HT-29 (cell line): ENCODE measurements at places on chromosomes 2 and 18. TPM values are rescaled to one million over a fixed set of nuclear protein-coding genes. Genes with fewer than 3 reads are reported as not detected.
A peak's percentile ranks its signal among the peaks of the same experiment; 100 is the strongest.

DNA sequence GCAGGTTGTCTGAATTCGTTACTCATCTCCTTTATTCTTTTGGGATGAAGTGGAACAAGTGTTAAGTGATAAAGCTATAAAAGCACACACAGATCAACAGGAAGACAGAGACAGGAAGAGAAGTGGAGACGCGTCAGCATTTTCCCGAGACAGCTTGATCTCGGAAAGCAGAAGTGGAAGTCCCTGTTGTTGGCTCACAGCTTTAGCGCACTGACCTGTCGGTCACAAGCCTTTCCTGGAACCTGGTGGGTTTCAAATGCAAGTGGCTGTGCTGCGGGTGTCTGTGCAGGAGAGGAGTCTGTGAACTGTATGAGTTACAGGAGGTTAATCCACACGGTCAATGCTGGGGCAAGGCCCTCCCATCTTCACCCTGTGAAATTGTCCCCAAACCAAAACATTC lies 116.6 kb upstream of the PELI1 start:
- DNase-seq: no peak

UGT1A7 gene
- total RNA-seq: 5.0 and 8.9 TPM in 2 replicates

DNA sequence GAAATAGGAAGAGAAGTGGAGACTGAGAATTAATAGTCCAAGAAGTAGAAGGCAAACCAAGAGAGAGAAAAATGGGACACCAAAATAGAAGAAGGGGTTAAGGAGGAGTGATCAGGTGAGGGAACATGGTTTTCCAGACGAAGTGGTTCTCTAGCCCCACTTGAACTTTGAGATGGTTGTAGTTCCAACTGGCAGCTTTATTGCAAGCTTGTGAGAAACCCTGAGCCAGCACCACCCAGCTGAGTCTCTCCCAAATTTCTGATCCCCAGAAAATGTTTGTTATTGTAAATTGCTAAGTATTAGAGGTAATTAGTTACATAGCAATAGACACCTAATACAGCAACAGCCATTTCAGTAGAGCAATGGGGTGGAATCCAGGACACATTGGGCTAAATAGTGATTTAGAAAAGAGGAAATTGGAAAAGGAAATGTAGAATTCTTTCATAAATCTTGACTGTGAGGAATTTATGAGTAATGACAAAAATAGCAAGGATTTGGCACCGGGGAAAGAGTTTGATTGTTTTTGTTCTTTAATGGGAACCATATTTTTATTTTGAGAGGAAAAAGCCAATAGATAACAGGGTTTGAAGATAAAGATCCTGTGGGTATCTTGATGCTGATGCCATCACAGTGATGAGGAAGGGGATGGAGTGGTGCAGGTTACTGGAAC lies 62.1 kb upstream of the XDH start:
- no peak for DNase-seq

IRS1 gene
- total RNA-seq: 44.5 and 54.0 TPM in 2 replicates

KCNJ3 gene
- total RNA-seq: 2.2 and 2.3 TPM in 2 replicates

TMX3 gene
- 6.7 and 16.2 TPM in 2 replicates for total RNA-seq

DNA sequence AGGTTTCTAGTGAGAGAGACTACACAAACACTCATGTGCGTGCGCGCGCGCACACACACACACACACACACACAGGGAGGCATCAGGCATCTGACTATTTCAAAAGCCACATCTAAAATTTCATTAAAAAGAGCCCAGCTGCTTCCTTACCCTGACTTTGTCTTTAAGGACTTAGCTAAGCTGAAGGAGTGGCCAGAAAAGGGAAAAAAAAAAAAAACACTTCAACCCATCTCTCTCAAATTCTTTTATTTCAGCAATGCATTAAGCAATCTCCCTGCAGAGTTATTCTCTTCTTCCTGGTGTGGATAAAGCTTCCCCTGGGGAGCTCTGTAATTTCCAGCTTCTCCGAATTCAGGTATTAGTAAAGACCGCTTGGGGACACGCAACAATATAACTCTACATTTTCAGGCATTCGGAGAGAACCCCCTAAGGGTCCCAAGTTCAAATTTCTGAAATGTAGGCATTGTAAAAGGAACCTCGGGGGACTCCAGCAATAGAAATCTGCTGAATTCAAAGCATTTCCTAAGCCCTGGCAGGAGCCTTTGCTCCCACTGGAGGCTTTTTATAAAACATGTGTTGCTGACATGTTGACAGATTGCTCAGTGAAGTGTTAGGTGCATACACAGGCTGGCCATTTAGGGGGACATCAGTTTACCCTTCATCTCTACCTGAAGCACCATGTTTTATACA lies 67.0 kb downstream of the ZNF521 start:
- no peak for DNase-seq

- no peak for DNase-seq
These were observed 42.7 kb upstream of the POLE4 start for GRCh38 chr2:74915743-74916142.

SNTG2 gene
- not detected in 2 replicates for total RNA-seq

DNA sequence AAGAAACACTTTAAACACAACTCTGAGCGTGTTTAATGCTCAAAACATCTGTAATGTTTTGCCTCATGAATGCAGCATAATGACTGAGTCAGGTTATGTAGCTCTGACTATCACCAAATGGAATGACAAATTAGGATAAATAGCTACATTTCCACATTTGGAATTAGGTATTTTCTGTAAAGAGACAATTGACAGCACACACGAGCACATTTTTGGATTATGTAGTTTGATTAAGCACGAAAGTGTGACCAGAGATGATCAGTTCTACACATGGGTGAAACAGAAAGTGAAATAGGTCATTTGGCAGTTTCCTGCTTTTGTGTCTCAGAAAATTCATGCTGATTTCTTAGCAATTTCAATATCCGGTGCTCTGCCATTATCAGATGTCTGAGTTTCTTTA lies 29.0 kb downstream of the LPIN1 start:
- DNase-seq: no peak

KCNJ13 gene
- not detected in 2 replicates for total RNA-seq

GRCh38 chr2:133400411-133400810 lies 167.9 kb downstream of the NCKAP5 start:
- DNase-seq: no peak

LIPT1 gene
- total RNA-seq: 2.8 and 6.4 TPM in 2 replicates

CRYGC gene
- total RNA-seq: not detected in 2 replicates

DNA sequence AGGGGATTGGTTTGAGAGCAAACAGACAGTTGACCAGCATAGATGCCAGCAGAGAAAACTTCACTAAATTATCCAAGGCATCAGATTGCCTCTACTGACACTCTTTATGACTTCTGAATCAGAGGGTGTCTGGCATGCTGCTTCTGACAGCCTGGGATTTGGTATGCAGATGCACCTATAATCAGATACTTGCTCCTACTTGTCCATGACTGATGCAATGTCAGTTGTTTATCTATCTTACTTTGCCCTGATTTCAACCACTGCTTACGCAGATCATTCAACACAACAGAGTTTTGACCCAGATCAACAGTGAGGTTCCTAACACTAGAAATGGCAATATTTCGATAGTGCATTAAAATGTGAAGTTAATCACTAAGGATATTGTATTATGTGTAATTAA lies 22.6 kb upstream of the CALCRL start:
- DNase-seq: no peak

DNA sequence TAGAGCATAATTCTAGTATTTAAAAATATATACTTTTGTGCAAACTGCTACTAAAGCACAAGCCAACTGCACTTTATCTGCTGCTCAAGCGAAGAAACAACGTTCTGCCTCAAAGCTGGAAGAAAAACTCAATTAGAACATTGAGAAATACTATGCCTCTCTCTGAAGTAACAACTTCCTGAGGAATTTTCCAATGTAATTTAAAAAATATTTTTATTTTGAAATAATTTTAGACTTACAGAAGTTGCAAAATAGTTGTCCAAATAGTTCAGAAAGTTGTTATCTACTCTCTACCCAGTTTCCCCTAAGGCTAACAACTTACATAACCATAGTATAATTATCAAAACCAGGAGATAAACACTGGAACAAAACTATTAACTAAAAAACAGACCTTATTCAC lies 12.3 kb upstream of the POLI start:
- no peak for DNase-seq

ESPNL gene
- not detected in 2 replicates for total RNA-seq

DNA sequence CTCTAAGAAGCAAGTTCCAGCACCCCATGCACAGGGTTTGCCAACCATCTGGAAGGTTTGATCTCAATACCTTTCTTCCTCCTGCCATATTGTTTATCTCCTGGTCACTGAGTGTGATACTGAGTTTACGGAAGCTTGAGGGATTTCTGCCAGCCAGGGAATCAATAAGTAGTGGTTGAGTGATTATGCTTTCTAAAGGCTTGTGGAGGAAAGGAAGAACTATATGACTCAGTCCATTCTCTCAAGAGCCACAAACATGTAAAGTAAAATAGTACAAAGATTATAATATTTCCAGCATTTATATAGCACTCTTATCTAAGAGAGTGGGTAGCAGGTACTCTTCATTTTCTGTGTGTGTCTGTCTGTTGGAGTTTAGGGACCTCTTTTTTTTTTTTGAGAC lies 49.2 kb downstream of the SLC4A3 start:
- DNase-seq: no peak

NCK2 gene
- 29.1 and 31.2 TPM in 2 replicates for total RNA-seq

CKAP2L gene
- total RNA-seq: 2.5 and 4.0 TPM in 2 replicates

GRCh38 chr18:267380-267687 lies 513 bp downstream of the THOC1 start:
- DNase-seq: no peak

AGXT gene
- 1.6 and 3.0 TPM in 2 replicates for total RNA-seq

- no peak for DNase-seq
These were observed 32.1 kb downstream of the RHOB start for GRCh38 chr2:20478961-20479360.

ATP5F1A gene
- total RNA-seq: 240 and 262 TPM in 2 replicates

- peak; percentile 26 for DNase-seq
These were observed 567.8 kb upstream of the KLHL29 start for GRCh38 chr2:22817197-22817596.

RAPH1 gene
- total RNA-seq: 6.8 and 7.1 TPM in 2 replicates

SERPINB10 gene
- not detected in 2 replicates for total RNA-seq

PSMA8 gene
- total RNA-seq: not detected in 2 replicates

GRCh38 chr18:39942702-39943101 lies 2012.3 kb upstream of the PIK3C3 start:
- DNase-seq: no peak

GRCh38 chr18:77935342-77935741 lies 685.7 kb downstream of the GALR1 start:
- DNase-seq: no peak

TEX44 gene
- not detected in 2 replicates for total RNA-seq

POTEI gene
- total RNA-seq: 0.05 and 0.08 TPM in 2 replicates

NPPC gene
- total RNA-seq: not detected in 2 replicates

SMAD7 gene
- 70.8 and 72.3 TPM in 2 replicates for total RNA-seq

DNA sequence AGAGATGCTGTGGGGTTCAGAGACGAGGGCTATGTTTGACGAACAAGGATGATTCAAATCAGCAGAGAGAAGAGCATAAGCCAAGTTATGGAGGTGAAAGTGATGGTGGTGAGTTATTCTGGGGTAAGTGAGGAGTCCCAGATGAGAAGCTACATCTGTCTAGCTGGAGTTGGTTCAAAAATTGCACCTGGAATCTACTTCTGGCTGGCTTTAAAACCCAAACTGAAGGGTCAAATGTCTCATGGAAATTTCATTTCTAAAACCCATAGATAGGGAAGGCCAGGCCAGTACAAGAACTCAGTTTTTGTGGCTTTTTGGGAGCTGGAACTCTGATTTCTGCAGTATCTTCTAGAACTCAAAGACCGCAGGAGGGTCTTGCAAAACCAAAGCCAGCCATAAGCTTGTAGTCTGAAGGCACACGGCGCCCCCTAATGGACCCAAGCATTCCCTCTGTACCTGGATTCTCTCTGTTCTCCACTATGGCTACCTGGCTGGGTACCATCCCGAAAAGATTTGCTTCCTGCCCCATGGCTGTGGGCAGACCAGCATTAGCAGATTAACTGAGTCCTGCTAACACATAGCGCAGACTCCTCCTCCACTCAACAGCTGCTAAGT lies 229.1 kb upstream of the SLC14A2 start:
- DNase-seq: peak; percentile 34

DNA sequence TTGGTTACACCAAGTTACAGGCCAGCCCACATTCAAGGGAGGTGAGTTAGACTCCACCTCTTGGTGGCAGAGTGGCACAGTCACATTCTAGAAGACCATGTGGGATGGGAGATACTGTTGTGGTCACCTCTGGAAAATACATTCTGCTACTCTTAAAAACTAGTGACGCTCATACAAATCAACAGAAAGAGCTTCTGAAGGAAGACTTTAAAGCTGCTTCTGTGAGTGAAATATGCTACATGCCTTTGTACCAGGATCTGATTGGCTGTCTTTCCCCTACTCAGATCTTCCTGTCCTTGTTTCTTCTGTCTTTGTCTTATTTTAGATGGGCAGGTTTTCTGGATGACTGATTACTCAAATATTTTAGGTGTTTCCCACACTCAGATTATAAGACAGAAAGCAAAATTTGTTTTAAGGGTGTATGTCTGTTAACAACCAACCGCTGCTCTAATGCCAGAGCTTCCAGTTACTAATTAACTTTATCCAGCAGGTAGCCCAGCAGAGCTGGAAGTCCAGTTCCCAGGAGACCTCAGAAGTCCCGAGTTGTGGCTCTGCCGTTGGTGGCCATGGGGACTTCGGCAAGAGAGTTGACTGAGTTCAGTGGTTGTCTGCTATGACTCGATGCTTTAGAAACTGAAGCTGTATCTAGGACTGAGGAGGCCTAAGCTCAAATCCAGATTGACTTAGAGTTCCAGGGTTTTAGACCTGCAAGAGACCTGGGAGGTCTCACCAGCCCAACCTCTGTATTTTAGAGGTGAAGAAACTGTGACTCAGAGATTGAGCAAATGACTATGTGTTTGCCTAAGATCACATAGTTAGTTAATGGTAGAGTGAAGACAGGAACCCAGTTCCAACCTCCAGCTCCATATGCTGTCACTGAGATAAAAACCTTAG lies 7.4 kb downstream of the IL1R2 start:
- DNase-seq: peak; percentile 85

FOXD4L1 gene
- not detected in 2 replicates for total RNA-seq

ASTL gene
- 0.18 and 2.5 TPM in 2 replicates for total RNA-seq

DNA sequence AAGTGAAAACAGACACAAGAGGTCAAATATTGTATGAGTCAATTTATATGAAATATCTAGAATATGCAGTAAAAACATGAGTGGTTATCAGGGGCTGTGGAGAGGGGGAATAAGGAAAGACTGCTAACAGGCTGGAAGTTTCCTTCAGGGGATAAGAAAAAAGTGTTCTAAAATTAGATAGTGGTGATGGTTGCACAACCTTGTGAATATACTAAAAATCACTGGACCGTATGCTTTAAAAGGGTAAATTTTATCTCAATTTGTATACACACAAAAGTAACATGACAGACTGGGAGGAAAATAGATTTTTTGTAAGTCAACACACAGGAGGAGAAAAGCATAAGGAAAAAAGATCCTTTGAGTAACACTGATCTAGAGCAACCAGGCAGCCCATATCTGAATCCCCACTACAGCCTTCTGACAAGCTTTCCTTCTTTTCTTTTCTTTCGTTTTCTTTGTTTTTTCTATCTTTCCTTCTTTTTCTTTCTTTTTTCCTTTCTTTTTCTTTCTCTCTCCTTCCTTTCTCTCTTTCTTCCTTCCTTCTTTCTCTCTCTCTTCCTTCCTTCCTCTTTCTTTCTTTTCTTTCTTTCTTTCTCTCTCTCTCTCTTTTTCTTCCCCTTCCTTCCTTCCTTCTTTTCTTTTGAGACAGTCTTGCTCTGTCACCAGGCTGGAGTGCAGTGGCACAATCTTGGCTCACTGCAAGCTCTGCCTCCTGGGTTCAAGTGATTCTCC lies 95.4 kb downstream of the AAK1 start:
- no peak for DNase-seq
